ENCODE measurements at places on chromosomes 4 and X. TPM values are rescaled to one million over a fixed set of nuclear protein-coding genes. Genes with fewer than 3 reads are reported as not detected.

- no peak for DNase-seq
Observed at GRCh38 chr4:21490682-21491081, 457.9 kb downstream of the KCNIP4 start.

- DNase-seq = no peak
Observed at GRCh38 chr4:40912460-40913184, 162.9 kb downstream of the NSUN7 start.

- DNase-seq = no peak
Observed at GRCh38 chrX:12802741-12803140, 11.5 kb downstream of the PRPS2 start.

DNA sequence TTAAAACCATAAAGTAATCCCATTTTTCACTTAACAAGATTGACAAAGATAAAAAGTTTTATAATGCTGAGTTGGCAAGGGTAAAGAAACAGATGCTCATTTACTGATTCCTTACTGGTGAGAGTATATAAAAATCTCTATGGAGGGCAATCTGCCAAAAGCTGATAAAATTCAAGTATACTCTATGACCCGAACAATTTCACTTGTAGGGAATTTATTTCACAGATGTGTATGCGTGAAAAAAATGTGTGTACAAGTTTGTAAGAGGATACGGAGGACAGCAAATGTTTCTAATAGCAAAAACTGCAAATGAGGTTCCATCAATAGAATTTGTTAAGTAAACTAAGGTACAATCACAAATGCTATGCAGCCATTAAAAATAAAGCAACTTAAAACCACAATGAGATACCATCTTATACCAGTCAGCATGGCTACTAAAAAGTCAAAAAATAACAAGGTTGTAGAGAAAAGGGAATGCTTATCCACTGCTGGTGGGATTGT is 23.4 kb downstream of the DHX15 start:
- DNase-seq = no peak

GRCh38 chr4:189200353-189200752 is 740.3 kb upstream of the FRG1 start:
- DNase-seq = no peak

DNA sequence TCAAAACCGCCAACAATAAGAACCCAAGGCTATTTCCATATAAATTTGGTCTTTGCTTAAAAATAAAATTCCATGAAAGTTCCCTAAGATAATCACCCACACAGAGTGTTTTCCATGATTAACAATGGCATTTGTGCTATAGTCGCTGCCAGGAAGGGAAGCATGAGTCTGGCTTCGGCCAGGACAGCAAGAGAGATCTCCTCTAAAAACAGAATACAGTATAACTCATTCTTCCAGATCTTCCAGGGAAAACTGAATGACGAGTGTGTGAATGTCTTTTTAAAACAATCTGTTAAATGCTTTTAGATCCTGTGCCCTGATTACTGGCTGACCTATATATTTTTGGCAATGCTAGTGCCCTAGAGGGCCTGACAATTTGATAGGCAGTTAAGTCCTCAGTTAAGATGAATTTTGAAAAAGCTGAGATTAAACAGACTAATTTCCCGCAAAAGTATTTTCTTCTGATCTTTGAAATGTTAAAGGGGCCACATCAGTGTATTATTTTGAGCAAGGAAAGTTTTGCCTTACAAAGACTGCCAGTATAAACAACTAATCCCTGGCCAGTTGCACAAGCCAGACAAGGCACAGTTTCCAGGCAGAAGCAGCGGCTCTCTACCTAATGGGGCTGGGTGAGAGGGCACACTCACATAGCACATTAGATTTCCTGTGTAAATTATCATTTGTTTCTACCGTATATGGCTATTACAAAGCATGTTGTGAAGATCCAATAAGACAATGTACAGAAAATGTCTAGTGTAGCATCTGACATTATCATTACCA is 127.3 kb downstream of the DCHS2 start:
- no peak for DNase-seq

DNA sequence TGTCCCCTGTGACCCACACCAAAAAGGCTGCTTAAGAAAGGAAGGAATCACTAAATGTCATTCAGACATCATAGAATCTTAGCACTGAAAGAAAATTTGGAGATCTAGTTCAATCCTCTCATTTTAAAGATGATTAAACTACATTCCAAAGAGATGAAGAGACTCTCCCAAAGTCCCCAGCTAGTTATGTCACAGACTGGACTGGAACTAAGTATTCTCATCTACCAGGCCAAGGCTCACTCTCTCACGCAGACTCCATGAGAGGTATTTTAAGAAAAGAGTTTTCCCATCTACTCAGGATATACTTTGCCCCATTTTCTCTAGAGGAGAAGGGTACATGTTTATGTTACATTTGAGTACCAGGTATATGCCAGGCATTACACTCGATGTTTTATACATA is 6.9 kb downstream of the FABP2 start:
- DNase-seq = no peak

- no peak for DNase-seq
Observed at GRCh38 chrX:46234775-46235174, 310.4 kb downstream of the ZNF674 start.

DNA sequence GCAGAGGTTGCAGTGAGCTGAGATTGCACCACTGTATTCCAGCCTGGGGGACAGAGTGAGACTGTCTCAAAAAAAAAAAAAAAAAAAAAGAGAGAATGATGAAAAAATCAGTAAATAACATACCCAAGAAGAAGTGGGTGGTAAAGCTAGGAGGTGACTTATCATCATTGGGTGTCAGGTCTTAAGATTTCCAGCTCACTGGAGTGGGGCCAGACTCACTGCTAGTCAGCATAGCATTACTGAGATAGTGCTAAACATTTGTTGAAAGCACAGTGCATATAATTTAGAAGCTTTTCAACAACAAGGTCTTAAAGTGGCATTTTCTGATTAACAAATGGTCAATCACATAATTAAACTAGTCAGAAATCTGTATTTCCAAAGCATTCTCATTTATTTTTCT is 221.8 kb upstream of the GYPA start:
- DNase-seq = no peak

GRCh38 chr4:1385373-1386340 is 20.6 kb downstream of the NKX1-1 start:
- DNase-seq = no peak

DNA sequence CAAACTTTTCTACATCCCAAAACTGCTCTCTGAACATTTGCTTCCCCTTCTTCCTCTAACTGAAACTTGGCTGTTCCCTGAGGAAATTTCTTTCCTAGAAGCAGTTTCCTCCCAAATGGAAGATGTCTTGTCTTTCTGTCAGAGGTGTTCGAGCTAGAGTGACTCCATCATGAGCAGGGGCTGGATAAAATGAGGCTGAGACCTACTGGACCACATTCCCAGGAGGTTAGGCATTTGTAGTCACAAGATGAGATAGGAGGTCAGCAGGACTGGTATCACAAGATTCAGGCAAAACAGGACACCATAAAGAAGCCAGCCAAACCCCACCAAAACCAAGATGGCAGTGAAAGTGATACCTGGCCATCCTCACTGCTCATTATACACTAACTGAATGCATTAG is 35.8 kb upstream of the PGRMC2 start:
- DNase-seq = no peak

DNA sequence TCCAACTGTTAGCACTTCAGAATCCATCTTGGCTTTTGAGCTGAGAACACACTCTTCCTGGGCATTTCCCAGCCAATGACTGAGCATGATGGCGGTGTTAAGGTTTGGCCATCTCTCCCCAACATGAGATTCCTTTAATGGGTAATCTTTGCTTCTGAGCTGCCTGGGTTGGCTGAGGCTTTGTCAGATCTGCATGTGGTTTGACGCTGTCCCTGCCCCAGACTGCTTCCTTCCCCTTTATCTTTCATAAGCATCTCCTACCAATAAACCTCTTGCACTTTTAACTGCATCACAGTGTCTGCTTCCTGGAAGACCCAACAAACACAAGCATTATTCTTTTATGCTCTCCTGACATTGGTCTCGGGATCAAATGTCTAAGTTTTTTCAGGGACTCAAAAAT is 31.5 kb upstream of the DIPK2B start:
- DNase-seq = no peak

DNA sequence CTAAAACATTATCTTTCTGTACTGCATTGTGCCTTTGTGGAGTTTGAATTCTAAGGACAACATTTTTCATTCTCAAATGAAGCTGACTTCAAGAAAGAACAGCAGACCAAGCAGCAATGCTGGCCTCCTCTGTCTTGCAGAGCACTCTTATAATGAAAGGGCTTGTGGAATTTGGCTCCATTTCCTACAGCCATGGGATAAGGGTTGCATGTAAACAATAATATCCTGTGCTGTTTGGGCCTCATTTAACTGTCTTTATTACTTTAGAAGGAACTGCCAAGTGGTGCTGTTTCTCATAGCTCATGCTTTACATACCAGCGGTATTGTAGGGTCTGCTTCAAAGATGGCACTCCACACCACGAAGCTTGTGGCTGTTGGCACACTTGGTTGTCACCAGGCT is 111.4 kb upstream of the EOLA2 start:
- no peak for DNase-seq

- no peak for DNase-seq
Observed at GRCh38 chr4:74096265-74096980, 2.6 kb downstream of the CXCL2 start.

GRCh38 chr4:147518846-147519767 is 38.2 kb downstream of the EDNRA start:
- DNase-seq = peak; percentile 77

DNA sequence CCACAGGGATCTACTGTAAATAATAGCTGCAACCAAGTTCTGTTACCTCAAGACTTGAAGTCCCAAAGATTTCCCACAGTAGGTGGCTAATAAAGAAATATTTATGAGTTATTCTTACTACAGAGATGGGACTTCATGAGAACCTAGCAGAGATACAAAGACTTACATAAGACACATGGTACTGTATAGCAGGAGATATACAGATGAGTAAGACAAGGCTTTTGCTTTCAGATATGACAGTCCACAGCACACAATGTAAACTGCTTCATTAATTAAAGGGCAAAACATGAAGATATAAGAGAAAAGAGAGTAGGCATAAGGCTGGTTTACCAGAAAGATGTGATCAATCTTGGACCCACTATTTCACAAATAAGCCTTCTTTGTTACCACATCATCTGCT is 6.6 kb downstream of the ANKRD17 start:
- no peak for DNase-seq

GRCh38 chrX:39850630-39851152 is 247.1 kb downstream of the BCOR start:
- no peak for DNase-seq

- DNase-seq = no peak
Observed at GRCh38 chrX:81414630-81415029, 212.7 kb downstream of the SH3BGRL start.

- no peak for DNase-seq
Observed at GRCh38 chrX:134158821-134159512, 78.0 kb upstream of the CCDC160 start.

DNA sequence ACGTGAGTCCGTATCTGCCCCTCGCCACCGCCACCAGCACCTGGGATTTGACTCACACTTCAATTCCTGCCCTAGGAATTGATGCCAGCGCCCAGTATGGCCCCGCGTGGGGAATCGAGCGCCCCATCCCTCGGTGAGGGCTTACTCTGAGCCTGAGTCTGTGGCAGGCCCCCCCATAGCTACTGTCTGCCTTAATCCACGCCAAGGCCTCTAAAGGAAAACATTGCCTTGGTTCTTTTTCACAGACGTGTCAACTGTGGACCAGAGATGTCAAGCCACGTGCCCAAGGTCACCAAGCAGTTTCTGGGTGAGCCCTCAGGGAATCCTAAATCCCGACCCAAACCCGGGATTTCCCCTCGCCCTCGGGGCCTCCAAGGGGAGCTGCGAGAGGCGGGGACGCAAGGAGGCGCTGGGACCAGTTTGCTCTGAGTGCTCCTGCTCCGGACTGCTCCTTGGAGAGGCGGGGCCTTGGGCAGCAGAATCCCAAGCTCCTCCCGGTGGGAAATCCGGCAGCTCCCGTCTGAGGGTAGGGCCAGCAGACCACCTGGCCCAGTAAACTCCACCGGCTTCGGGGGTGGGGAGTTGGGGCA is 12.9 kb downstream of the MSX1 start:
- peak; percentile 85 for DNase-seq

- DNase-seq = peak; percentile 44
Observed at GRCh38 chrX:11381464-11381863, 88.3 kb downstream of the AMELX start.

GRCh38 chrX:109841257-109841656 is 108.2 kb upstream of the ACSL4 start:
- no peak for DNase-seq

DNA sequence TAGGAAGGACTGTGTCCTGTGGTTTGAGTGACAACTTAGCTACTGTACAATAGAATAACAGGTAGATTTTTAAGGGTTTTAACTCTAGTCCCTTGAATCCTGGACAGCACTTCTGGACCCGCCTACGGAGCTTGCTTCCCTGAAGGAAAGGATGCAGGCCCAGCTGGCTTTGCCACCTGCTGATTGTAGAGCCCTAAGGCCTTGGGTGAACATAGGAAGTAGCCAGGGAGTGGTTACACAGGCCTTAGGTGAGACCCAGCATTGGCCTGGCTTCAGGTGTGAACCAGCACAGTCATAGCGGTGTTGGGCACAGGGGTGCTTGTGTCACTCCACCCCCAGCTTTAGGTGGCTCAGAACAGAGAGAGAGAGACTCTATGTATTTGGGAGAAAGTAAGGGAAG is 413.5 kb downstream of the GRIA2 start:
- DNase-seq = no peak

DNA sequence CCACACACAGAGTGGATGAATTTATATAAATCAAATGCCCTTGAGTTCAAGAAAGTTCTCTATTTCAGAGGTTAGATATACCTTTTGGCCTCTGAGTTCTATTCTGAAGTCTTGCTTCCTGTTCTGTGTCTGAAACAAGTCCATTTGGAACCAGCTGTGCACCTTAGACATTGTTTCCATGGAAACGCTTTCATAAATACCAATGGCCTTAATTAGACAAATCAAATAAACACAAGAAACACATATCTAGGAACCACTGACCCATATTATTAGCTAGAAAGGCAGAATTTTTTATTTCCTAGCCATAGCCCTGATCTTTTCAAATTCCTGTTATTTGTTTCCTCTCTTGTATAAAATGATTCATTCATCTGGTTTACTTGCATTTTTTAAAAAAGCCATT is 8.4 kb upstream of the C4orf54 start:
- no peak for DNase-seq

- no peak for DNase-seq
Observed at GRCh38 chr4:168930413-168931196, 79.5 kb downstream of the CBR4 start.

DNA sequence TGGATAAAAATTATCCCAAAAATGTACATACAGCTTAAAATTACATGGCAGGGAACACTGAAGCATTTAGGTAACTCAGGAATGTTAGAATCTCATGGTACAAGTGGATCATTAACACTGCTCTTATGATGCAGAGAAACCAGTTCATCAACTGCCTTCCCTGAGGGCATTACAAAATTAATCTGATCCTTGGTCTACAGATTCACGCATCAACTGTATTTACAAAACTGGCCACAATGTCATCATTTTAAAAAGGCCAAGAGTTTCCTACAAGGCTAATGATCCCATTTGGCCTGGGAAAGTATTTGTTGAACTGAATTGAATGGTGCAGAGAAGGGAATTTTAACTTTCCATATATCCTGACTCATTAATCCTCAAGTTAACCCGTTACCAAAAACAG is 84.6 kb downstream of the TSPAN5 start:
- DNase-seq = no peak

The SPACA5B gene
- not detected for total RNA-seq

The SERTM2 gene
- total RNA-seq = 0.51 TPM

The TCEAL2 gene
- 12.9 TPM for total RNA-seq

The MAGEB17 gene
- total RNA-seq = 0.09 TPM

The SRD5A3 gene
- total RNA-seq = 13.2 TPM

The STS gene
- 0.97 TPM for total RNA-seq

The MAGEE1 gene
- 3.6 TPM for total RNA-seq

The MAGEA11 gene
- not detected for total RNA-seq

The PCSK1N gene
- 2.4 TPM for total RNA-seq

The CT45A2 gene
- not detected for total RNA-seq
